ENCODE measurements at places on chromosomes 11 and 22.

- no peak for DNase-seq
Measured at GRCh38 chr11:13262096-13262495, 15.5 kb upstream of the BMAL1 start.

DNA sequence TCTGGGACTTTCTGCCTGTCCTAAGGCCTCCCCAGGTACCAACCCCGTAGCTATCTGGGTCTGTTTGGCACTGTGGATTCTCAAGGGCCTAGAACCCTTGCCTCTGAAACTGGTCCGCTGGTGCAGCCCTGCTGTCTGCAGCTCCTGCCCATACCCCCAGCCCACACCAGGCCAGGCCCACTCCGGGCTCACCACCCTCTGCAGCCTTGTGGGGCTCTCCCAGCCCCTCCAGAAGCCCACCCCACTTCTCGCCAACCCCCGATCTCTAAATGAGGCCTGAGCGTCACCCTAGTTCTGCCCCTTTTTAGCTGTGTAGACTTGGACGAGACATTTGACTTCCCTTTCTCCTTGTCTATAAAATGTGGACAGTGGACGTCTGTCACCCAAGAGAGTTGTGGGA lies 4.7 kb downstream of the KLHDC7B start:
- no peak for DNase-seq

DNA sequence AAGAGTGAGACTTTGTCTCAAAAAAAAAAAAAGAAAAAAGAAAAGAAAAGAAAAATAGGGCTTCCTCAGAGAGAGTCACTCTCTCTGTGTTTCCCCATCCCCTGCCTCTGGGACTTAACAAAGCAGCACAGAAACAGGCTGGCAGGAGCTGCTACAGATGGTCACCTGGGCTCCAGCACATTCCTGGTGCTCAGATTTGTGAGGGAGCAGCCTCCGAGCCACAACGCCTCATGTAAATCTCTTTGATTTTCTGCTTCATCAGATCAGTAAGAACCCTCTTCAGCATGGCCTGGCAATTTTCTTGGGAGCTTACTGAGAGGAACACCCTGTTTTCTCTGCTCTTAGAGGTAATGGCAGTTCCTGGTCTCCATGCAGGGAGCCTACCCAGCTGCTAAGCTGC lies 15.2 kb upstream of the LDHA start:
- no peak for DNase-seq

GRCh38 chr11:1701091-1701807 lies 4.3 kb downstream of the KRTAP5-6 start:
- DNase-seq, result no peak

DNA sequence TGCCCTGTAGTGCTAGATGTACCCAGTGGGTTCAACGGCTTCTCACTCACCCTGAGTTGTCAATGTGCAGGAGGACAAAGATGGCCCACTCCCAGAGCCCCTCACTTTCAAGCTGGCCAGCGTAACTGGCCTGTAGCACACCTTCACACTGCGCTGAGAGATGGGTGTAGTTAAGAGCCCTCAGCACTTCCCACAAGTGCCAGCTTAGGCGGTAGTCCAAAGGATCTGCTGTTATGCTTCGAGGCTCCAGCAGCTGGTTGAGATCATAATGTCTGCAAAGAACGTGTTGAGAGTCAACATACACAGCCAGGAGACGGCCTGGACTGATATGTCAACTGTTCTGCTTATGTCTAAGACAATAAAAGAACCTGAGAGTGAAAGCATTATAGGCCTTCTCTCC lies 14.7 kb upstream of the CHRNA10 start:
- no peak for DNase-seq

GRCh38 chr11:72471005-72471898 lies 36.9 kb upstream of the CLPB start:
- DNase-seq, result peak; percentile 72

GRCh38 chr22:35368386-35368785 lies 12.5 kb upstream of the HMOX1 start:
- DNase-seq, result no peak

DNA sequence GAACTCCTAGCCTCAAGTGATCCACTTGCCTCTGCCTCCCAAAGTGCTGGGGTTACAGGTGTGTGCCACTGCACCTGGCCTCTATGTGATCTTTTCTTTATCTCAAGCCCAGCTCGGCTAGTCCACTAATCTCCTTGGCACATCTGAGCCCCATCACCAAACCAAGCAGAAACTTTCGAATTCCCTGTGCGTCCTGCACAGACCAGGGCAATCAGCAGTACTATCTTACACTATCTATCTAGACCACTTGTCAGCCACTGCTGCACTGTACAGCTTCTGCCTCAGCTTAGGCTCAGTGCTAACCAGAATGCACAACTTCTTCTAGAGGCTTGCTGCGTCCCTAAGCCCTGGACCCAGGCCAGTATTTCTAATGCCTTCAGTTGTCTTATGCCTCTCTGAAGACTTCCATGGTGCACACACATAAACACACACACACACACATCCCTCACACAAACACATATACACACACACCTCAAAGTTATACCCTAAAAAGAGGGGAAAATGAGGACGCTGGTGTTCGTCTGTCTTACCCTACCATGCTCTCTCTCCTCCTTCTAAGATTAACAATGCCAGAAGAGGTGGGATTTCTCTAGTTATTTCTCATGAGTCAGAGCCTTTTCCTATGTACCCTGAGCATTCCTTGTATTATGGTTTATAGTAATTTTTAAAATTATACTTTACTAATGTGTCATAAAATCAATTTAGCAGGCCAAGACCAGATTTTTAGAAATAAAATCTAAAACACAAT lies 59.3 kb upstream of the FAM181B start:
- DNase-seq, result no peak

GRCh38 chr11:107956543-107956942 lies 28.3 kb downstream of the RAB39A start:
- DNase-seq, result no peak

DNA sequence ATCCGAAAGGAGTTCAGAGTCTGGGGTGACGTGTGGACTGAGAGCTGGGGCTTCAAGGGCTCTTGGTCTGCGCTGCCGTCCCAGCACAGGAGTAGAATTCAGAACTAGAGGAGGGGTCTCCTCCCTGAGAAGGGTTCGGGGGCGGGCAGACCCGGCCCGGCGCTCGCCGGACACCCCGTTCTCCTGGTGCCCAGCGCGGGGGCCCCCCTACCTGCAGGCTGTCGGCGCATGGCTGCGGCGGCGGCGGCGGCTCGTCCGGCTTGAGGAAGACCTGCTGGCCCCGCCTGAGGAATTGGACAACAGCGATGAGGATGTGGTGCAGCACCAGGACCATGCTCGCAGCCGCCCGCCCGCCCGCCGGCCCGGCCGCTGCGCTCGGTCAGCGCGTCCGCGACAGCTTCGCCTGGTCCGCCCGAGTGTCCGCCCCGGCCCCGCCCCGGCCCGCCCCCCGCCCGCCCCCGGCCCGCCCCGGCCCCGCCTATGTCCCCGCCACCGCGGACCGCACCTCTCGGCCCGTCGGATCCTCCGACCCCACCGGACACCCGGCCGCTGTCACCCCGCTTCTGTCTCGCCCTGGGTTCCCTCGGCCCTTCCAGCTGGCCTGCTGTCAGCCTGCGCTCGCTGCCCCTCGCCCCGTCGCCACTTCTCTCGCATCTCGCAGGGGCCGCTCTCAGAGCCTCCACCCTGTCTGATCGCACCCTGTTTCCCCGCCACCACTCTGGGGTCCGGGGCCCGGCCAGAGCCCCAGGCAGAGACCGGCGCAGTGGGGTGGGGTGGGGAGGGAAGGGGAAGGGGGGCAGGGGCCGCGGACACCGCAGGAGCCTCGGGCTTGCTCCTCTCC lies 32.0 kb downstream of the PDE2A start:
- DNase-seq, result no peak

- no peak for DNase-seq
Measured at GRCh38 chr11:129275828-129276227, 83.7 kb upstream of the ARHGAP32 start.

GRCh38 chr22:38109371-38110001 lies 998 bp downstream of the BAIAP2L2 start:
- no peak for DNase-seq

DNA sequence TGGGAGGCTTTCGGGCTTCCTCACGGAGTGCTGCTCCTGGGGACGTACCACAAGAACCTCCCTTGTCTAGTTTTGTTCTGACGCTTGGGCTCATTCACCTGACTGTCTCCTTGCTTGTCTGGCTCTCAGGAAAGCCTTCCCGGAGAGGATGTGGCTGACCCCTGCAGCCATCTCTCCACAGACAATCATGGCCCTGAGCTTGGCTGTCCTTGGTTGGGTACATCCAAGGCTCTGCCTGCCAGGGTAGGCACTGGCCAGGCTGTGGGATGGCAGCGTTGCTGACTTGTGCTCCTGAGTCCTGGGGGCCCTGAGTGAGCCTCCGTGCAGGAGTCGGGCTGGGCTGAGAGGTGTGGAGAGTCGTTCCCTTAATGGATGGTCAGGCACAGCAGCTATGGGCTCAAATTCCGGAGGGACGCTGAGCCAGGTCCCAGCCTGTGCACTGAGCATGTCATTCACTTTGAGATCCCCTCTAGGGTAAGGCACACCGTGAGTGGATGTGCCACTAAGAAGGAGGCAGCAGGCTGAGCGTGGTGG lies 32.8 kb downstream of the BCR start:
- DNase-seq, result no peak

DNA sequence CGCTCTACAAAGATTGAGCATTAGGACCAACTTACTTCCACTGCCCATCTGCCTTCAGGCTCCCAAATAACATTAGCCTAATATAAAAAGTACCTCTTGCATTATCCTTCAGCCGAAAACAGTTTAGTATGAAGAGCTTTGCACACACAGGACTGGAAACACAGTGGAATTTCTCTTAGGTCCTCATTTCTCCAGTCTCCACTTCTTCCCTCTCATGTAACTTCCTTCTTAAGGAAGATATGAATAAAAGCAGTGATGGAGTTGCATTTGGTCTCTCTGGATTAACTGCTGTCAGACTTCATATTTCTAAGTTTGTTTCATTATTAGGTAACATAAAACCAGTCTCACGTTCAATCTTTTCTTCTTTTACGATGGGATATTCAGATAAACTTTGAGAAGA lies 5.6 kb upstream of the MPEG1 start:
- no peak for DNase-seq

- no peak for DNase-seq
Measured at GRCh38 chr11:46306296-46306853, 28.9 kb downstream of the CREB3L1 start.

DNA sequence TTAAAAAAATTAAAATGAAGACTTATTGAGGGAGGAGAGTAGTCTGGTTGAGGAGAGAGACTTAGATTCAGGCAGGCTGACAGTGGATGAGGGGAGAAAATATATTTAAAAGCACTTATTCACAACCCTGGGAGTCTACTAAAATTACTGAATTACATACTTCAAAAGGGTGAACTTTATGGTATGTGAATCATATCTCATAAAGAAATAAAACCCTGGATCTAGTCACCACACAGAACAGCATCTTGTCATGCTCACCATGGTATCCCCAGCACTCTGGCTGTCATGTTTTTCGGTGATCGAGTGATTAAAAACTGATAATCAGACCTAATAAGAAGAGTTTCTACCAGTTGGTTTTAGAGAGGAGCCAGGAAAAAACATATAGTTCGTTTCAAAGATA lies 11.0 kb downstream of the TEAD1 start:
- no peak for DNase-seq

- no peak for DNase-seq
Measured at GRCh38 chr11:43497144-43497543, 138.4 kb downstream of the TTC17 start.

DNA sequence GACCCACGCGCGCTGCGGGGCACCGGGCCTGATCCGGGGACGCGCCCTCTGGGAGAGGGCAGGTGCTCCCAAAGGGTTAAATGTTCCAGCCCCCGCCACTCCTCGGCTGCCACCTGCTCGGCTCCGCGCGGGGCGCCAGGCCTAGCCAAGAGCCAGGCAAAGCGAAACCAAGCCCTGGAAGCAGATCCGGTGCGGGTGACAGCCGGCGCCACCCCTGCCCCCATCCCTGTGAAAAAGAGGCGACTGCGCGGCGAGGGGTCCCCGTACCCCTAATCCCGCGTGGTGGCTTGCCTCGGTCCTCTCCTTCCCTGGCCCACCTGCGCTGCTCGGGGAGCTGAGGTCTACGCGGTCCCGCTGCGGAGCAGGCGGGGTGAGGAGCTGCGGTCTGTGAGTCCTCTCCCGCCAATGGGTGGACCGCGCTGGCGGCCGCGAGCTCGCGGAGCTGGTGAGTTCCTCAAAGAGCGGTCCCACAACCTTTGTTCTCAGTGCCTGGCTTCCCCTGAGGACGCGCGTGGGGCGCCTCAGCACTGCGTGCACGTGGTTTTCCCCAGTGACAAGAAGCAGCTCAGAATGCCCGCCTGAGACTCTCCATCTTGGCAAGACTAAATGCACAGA lies at the start of gene ME3:
TSS of gene ME3 (minus strand) at position 610 of the 615 bp plus-strand sequence.
- no peak for DNase-seq

GRCh38 chr11:107565219-107565937 lies at the start of gene ALKBH8:
Gene ALKBH8, minus strand, starts transcription at chr11:107565735. Its CDS starts 4,842 bp downstream, at chr11:107560893.
- DNase-seq, result peak; percentile 37

DNA sequence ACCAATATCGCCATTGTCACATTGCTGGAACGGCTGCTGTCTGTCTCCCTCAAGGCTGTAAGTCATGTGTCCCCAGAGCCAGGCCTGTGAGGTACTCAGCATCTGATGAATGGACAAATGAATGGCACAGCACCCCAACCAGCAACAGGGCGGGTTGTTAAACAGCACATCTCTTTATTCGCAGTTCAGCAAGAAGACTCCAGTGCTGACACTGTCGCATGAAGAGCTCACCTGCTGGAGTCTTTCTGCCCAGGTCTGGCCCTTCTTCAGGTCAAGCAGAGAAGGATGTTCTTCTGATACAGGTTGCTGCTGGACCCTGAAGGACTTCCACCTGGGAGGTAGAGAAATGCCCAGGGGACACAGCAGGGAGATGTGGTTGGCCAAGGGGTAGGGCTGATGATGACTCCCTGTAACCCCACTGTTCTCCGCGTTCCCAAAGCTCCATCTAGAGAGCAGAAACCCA lies 4.8 kb downstream of the SPATA19 start:
- no peak for DNase-seq

GRCh38 chr11:16226245-16226644 lies 130.1 kb downstream of the SOX6 start:
- no peak for DNase-seq

DNA sequence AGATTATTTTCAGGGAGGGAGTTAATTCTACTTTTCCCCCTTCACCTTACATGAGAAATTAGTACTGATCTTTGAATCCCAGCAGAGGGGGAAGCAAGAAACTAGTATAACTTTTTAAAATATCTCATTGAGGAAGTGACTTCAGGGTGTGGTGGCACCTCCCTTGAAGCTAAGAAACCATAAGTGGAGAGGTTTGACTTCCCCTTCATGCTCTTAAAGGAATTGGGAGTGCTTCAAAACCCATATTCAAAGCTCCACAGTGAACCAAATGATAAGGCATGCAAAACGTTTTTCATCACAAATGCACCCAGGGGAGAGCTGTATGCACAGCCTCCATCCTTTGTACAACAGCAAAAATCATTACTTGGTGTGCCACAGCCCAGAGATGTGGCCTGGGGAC lies 540 bp downstream of the MS4A14 start:
- no peak for DNase-seq

DNA sequence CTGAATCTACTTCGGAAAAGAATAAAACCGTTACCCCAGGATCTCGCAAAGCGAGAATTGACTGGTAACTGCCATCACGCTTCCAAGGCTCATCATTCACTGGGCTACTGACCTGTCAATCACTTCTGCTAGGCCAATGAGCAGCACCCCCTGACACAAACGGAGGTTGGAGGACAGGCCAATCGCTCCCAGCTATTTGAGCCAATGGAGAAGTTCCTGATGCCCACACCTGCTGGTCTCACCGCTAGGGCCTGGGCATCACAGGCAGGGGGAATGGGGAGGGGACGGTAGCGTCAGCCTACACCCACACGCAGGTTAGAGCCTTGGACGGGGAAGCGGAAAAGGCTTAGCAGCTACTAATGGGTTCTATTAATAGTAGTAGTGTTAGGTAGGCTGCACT lies 56.7 kb upstream of the CHST1 start:
- DNase-seq, result no peak
